Stimulated activated CD8-positive, alpha-beta memory T cell treated with anti-CD3 and anti-CD28 coated beads, Interleukin-15, amount 100 ng/mL, for 1 hour (primary cell): ENCODE measurements at places on chromosomes 16 and 17.

- DNase-seq: no peak
Observed at GRCh38 chr16:55136356-55137150, 187.4 kb upstream of the IRX6 start.

GRCh38 chr16:48408688-48409087 lies 23.5 kb upstream of the SIAH1 start:
- DNase-seq: no peak

DNA sequence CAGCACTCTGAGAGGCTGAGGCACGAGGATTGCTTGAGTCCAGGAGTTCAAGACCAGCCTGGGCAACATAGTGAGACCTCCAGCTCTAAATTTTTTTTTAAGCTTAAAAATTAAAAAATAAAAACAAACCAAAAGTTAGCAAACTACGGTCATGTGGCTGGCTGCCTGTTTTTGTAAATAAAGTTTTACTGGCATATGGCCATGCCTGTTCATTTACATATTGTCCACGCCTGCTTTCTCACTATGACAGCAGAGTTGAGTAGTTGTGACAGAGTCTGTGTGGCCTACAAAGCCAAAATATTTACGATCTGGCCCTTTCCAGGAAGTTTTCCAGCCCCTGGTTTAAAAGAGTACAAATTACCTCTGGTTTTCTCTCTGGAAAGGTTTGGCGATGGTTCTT lies 3.3 kb downstream of the SLX4 start:
- DNase-seq: no peak

DNA sequence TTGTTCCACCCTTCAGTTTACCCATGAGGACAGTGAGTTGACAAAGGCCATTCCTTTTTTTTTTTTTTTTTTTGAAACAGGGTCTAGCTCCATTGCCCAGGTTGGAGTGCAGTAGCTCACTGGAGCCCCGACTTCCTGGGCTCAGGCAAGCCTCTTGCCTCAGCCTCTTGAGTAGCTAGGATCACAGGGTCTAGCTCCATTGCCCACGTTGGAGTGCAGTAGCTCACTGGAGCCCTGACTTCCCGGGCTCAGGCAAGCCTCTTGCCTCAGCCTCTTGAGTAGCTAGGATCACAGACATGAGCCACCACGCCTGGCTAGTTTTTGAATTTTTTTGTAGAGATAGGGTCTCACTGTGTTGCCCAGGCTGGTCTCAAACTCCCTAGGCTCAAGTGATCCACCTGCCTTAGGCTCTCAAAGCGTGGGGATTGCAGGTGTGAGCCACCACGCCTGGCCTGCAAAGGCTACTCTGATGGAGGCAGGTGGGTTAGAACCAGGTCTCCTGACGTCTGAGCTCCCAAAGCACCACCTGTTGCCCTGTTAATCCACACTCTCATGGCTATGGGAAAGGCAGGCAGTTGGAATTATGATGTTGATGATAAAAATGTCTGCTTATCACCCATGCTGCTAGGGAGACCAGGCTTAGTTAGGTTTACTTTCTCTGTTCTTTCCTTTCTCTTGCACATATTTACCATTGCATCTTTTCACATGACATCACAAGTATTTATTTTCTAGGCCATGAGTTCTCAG lies 65.2 kb downstream of the KSR1 start:
- no peak for DNase-seq

DNA sequence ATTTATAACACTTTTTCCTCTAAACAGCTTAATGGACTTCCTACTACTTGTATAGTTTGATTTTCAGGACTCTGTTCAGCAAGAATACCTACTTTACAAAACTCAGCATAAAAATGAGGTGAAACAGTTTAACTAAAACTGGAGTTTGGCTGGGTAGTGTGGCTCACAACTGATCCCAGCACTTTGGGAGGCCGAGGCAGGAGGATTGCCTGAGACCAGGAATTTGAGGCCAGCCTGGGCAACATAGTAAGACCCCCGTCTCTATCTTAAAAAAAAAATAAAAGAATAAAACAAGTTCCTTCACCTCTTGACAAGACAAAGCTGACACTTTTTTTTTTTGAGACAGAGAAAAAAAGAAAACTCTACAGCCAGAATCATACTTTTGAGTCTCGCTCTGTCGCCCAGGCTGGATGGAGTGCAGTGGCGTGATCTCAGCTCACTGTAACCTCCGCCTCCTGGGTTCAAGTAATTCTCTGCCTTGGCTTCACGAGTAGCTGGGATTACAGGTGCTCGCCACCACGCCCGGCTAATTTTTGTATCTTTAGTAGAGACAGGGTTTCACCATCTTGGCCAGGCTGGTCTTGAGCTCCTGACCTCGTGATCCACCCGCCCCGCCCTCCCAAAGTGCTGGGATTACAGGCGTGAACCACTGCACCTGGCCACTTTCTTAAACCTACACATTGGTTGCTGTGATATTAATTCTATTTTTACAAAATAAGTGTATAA lies 2.6 kb downstream of the PDF start:
- no peak for DNase-seq

DNA sequence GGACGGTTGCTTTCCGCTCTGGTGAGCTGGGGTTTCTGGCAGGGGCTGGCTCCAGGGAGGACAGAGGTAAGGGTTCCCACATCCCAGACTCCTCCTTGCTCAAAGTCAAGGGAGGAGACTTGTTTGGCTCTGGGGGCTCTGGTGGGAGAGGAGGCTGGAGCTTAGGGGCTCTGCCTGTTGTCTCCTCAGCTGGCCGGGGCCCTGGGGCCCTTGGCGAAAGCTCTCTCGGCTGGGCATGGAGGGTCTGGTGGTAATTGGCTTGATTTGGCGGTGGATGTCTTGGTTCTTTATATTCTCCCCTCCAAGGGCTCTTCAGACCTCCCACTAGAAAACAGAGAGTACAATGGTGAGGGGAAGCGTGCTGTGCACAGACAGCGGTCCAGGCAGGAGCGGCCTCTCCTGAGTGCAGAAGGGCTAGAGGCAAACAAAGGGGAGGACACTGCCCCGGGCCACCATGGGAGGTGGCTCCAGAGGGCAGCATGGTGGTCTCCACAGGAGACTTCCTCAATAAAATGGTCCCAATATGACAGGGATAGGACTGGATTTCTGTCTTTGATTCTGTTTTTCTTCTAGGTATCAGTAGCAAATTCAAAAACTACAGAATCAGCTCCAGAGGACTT lies 5.7 kb upstream of the SPATA32 start:
- no peak for DNase-seq

DNA sequence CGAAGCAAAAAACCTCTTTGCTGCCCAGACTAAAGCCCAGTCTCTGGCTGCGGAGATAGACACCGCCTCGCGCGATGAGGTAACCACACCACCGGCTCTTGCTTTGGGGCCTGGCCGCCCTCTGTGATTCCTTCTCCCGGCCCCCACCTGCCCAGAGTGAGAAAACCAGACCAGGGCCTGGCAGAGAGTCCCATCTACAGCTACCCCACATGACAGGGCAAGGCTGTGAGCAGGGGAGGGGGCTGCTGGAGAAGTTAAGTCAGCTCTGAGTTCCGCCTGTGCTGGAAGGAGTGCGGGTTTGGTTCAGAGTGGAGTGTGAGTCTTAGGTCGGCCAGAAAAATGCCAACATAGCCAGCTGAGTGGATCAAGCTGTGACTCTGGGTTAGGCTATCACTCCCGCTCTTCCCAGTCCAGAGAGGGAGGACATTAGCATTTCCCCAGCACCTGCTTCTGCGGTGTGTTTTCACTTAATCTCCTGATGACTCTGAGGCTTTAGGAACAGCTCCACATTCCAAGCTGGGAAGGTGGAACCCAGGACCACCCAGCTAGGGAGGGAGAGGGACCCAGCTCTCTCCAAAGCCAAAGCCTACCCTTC lies 139.0 kb downstream of the RAB11FIP4 start:
- no peak for DNase-seq

DNA sequence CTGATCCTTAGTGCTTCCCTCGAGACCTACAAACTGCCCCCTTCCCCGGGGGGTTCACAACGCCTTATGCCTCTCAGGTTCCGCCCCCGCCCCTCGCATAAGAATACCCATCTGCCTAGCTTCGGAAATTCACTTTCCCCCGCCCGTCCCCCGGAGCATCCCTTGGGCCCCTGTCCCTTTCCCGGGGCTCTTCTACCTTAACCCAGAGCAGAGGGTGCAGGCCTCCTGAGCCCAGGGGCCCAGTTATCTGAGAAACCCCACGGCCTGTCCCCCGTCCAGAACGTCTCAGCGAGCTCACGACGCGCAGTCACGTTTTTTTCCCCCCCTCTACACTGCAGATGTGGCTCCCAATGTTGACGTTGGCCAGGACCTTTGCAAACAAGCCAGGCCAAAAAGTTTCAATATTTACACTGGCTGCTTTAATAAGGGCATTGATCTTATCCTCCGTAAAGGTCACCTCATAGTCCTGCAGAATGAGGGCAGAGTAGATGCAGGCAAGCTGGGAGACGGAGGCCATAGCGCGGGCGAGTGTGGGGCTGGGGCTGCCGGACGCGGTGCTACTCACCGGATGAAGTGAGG lies 1.4 kb upstream of the NBR1 start:
- no peak for DNase-seq

DNA sequence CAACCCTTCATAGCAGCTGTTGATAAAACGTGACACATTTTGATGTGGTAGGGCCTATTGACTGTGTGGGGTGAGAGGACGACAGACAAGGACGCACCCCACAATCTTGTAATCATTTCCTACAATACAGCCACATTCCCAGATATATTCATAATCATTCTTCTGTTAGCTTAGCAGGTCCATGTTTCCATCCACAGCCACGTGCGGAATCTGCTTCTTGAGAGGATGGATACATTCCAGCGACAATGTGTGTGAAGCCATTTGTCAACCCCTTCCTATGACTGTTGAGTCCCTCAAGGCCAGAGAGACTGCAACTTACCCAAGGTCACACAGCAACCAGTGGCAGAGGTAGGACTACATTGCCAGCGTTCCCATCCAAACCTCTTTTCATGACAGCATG lies 8.7 kb upstream of the COPS3 start:
- DNase-seq: no peak

DNA sequence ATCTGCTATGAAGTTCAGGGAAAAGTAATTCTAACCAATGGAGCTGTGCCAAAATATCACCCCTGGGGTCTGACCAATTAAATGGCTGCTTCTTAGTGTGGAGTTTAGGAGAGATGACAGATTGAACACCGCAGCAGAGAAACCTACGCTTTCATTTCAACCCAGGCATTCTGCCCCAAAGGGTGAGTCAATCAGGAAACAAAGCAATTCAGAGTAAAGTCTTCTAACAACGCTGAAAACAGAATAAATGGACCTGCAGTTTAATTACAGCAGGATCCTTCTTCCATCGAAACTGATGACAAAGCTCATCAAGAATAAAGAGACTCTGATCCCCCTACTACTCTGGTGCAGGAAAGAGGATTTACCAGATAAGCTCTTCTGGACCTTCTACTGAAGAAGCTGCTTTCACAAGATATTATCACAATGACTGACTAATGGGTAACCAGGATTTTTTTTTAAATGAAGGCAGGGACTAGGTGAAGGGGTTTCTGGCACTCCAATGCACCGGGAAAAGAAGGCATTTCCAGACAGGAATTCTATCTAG lies 16.7 kb downstream of the RFFL start:
- peak; percentile 18 for DNase-seq

GRCh38 chr17:8914554-8914953 lies 47.1 kb upstream of the PIK3R6 start:
- no peak for DNase-seq

GRCh38 chr16:24347556-24347955 lies 91.4 kb downstream of the CACNG3 start:
- no peak for DNase-seq

DNA sequence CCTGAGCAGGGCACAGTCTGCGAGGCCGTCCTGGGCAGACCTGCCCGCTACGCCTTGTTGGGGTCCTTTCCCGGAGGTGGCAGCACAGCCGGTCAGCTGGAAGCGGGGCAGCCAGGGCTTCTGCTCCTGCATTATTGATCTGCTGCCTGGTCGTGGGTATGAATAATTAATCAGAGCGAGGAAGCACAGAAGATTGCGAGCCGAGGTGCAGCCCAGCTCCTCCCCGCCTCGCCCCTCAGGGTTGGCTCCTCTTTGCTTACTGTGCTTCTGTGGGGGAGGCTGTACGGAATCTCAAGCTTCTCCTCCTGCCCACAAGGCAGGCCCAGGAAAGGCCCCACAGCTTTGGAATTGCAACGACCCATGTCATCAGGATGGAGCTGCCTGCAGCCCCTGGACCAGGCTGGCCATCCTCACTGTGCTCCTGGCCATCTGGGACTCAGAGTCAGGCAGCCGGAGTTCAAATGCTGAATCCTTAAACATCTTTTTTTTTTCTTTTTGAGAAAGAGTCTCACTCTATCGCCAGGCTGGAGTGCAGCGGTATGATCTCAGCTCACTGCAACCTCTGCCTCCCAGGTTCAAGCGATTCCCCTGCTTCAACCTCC lies 25.6 kb downstream of the TRARG1 start:
- no peak for DNase-seq

DNA sequence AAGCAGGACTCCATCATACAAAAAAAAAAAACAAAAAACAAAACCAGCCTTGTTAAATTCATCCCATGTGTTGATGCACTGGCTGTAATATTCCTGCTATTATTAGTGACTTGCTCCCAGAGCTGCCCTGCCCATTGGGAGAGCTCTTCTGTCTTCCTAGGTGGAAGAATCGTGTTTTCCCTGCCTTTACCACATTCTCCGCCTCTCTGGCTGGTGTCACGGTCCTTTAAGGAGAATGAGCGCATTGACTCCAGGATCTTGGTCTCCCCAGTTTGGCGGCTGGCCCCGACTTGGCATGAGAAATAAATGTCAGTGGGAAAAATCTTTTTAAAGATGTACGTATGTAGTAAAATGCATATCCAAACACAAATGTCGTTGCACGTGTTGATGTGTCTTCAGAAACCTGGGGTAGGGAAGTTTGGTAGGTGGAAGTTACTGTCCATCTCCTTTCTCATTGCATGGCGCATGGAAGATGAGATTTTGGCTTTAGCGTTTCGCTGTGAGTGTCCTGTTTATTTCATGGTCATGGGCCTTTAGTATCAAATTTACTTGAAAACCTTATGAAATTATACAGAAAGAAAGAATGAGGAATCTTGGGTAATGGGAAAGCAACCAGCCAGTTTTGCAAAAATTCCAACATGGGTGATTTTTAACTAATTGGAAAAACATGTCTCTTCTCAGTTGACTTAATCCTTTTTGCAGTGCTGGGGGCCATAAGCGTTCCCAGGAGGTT lies 15.5 kb downstream of the RMI2 start:
- DNase-seq: no peak

DNA sequence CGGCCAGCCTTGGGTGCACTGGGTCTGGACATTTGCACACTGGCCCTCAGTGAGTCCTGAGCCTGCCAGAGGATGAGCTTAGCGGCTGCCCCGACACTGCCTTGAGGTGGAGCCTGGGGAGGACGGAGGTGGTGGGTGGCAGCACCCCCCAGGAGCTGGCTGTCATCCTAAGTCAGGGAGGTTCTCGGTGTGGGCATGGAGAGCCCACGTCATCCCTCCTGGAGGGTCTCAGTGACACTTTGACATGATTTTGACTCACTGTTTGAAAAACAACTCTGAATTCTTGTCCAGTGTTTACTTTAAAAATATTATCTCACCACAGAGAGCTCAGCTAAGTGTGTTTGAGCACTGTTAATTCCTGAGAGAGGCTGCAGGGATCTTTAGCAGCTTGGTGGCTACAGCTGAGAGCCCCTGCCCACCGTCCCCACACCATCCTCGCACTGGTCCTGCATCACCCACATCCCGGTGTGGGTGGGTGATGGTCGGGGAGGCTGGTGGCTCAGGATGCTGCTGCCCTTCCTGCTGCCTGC lies 63.1 kb downstream of the BANP start:
- DNase-seq: no peak

GRCh38 chr16:88508376-88508867 lies 55.3 kb downstream of the ZFPM1 start:
- DNase-seq: no peak
